ENCODE measurements at places on chromosomes 12 and 14.
A peak's percentile ranks its signal among the peaks of the same experiment; 100 is the strongest.

GRCh38 chr12:124390442-124391097 lies 95.7 kb downstream of the RFLNA start:
- DNase-seq, result no peak

DNA sequence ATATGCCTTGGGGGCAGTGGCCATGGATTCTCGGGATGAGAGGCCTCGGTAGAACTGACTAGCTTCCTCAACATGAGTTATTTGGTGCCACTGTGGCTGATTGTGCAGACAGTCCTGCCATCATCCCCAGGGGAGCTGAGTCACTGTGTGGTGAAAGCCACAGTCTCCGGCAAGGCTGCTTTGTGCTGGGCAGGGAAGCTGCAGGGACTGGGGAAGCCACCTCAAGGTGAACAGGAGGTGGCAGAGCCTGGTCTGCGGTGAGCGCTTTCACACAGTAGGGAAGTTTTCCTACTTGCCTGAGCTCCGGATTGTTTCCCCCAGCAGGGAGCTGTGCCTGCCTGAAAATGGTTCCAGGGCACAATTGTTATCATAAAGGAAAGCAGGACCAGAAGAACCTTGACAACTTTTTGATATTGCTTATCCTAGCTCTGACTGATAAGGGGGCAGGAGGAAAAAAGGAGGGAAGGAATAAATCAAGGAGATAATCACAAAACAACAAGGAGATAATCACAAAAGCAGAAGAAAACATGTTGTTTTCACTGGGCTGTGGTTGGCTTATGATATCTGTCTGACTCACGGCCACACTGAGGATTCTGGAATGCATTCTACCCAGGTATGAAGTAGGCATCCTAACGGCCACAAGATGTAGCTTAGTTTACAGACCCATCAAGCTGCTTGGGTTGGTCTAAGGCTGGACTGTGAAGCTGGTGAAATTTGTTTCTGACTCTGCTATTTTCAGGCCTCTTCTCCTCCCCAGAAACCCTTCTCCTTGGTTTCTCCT lies 32.2 kb upstream of the GNG2 start:
- DNase-seq, result peak; percentile 70

GRCh38 chr14:71179066-71179465 lies 271.8 kb downstream of the PCNX1 start:
- no peak for DNase-seq

DNA sequence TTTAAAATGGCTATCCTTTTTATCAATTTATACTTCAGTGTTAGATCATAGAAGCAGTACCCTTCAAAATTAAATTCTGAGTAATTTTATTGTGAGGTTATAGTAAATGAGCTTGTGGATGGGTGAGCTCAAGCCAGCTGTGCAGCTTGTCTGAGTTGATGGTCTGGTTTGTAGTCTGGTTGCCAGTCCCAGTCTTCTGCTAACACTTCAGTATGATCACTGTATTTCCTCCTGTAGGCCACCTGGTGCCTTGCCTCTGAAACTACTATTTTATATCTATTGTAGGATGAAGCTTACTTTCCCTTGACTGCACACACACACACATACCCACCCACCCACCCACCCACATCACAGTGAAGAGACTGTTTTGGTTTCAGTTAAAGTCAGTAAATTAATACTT lies 496.4 kb downstream of the PCNX1 start:
- no peak for DNase-seq

- DNase-seq, result no peak
These were observed 177.8 kb upstream of the C14orf180 start for GRCh38 chr14:104401785-104402184.

DNA sequence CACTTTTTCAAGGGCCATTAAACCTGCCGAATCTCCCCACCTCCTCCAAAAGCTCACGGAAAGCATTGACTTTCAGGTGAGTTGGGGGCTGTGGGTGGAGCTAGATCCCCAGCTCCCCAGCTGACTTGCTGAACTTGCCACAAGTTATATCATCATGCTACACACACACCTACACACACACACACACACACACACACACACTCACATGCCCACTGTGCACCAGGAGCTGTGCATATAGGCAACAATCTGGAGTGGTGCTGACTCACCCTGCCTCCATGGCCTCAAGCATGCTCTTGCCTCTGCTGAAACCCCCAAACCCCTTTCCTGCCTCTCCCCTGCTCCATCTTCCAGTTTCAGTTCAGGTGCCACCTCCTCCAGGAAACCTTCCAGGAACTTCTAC lies 26.1 kb downstream of the SERPINA3 start:
- no peak for DNase-seq

- no peak for DNase-seq
These were observed 19.8 kb downstream of the VASH1 start for GRCh38 chr14:76780875-76781647.

- no peak for DNase-seq
These were observed 16.2 kb downstream of the KRT80 start for GRCh38 chr12:52175371-52176350.

- DNase-seq, result no peak
These were observed 246.4 kb downstream of the C12orf50 start for GRCh38 chr12:87782838-87783237.

DNA sequence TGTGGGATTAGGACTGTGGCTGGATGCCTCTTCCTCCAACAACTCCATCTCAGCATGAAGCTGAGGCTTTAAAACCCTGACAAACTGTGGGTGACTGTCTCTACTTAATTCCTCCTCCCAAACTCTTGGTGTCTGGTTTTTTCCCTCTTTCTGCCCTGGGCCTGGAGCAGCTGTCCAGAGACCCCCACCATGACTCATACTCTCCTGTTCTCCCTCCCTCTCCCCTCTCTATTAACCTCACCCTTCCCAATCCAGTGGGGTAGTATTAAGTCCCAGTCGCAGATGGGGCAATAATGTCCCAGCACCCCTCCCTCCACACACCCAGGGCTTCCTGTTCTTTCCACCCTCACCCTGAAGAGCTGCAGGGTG lies 2.0 kb upstream of the DNAJC14 start:
- no peak for DNase-seq

DNA sequence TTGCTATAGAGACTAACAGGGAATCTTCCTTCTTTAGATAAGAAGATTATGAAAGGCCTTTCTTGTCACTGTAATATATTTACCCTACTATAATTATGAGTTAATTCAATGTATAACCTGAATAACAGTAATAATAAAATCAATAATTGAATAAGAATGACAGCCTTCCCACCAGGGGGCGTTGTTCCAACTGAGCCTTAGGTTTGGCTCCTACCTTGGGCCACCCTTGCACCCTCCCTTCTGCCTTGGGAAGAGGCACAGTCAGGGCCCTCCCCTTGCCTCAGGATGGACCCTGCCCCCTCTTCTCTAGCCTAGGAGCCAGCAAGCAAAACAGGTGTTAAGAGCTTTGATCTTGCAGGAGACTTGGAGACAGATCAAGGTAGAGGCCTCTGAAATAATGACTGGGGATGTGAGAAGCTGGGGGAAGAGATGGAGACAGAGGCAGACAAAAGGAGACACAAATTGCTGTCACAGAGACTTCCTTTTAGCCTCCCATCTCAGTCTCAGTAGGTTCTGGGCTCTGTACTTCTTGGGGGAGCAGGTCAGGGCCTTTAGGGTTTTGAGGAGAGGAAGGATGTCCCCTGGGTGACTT lies 40.1 kb upstream of the CISTR start:
- DNase-seq, result peak; percentile 12

- DNase-seq, result no peak
These were observed 83.6 kb upstream of the HECTD1 start for GRCh38 chr14:31291210-31291609.

GRCh38 chr14:32633224-32633859 lies 304.2 kb downstream of the AKAP6 start:
- DNase-seq, result no peak

- no peak for DNase-seq
These were observed 104.8 kb downstream of the KIF26A start for GRCh38 chr14:104243200-104243599.

DNA sequence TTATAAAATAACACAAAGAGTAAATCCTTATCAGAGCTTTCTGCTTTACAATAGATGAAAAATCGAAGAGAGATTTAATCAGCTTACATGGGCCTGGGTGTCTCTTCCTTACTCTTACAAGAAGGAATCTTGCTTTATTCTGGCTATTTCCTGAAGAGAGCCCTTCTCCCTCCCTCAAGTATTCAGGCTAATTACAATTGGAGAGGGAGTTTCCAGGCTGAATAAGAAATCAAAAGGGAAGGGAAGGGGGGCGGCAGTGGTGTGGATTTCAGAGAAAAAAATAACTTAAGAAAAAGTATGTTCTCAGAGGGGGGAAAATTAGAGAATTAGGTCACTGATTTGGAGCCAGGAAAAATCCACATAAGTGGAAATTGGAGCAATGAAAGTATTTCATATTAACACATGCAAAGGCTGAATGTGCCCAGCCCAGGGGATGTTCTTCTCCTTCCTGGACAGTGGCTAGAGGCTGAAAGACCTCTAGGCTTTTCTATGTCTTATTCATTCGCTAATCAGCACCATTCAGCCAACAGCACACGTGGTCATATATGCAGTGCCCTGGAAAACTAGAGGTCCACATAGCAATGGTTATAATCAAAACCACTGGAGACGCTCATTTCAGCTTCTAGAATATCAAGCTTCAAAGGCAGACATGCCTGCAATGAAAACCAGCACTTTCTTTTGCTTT lies 158.9 kb upstream of the BTG1 start:
- no peak for DNase-seq

DNA sequence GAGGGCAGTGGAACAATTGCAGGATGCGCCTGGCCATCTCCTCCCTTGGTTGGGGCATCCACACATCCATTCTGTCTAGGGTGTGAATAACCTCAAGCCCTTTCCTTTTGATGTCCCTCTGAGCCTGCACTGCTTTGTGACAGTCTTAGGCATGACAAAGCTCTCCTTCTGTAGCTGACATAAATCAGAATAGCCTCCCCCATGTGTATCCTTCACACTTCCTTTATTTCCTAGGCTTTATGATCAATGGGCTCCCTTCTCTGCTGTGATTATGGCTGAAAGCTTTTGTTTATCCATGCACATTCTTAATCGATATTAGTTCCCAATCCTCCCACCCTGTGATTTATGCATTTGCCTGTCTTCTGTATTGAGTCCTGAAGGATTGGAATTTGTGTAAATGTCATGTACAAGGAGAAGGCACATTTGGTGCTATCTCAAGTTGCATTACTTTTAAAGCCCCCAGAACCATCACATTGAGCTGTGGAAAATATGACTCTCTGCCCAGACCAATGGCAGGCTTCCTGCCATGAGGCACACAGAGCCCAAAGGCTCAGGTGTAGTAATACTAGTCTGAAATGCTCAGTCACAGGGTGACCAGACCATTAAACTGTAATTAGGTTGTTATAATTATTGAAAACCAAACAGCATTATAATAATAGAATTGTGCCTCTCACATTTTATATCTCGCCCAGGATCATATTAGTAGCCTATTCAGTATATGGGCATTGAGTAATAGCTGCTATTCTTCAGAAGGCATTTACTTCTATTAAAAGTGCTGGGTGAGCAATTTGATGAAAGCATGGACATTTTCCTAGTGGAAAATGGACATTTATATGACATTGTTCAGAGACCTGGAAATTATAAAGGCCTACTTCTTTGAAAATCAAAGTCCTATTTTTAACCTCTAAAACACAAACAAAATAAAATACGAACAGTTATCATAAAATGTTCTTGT lies 14.0 kb downstream of the EMP1 start:
- DNase-seq, result no peak

- no peak for DNase-seq
These were observed 72.9 kb upstream of the FRMD6 start for GRCh38 chr14:51578853-51579252.

DNA sequence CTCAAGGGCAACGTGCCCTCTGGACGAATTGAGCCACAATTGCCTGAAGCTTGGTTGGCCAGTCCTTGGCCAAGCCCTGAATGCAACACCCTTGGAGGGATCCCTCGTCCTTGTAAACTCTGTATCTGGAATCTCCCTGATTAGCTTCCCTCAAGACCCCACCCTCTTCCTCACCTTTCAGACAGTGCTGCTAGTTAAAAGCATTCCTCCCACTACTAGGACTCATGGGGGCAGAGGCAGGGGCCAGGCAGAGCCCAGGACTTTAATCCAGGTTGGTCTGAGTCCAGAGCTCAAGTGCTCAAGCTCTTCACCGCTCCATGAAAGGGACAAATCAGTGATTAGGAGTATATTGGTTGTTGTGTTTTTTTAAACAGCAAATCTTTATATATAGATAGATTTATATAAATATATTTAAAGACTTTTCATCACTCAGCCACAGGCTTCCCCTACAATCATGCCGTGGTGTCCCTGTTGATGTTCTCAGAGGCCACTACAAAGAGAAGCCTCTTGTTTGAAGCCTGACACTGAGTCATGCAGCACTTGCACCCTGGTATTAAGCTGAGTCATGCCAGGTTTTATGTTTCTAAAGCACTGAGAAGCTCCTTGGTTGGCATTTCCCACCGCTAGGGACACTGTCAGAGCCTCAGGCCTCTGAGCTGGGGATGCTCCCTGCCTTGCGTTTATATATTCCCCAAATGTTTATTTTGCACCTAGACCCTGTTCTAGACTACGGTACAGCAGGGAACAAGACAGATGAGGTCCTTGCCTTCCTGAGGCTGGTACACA lies 53.8 kb upstream of the GSC start:
- no peak for DNase-seq

DNA sequence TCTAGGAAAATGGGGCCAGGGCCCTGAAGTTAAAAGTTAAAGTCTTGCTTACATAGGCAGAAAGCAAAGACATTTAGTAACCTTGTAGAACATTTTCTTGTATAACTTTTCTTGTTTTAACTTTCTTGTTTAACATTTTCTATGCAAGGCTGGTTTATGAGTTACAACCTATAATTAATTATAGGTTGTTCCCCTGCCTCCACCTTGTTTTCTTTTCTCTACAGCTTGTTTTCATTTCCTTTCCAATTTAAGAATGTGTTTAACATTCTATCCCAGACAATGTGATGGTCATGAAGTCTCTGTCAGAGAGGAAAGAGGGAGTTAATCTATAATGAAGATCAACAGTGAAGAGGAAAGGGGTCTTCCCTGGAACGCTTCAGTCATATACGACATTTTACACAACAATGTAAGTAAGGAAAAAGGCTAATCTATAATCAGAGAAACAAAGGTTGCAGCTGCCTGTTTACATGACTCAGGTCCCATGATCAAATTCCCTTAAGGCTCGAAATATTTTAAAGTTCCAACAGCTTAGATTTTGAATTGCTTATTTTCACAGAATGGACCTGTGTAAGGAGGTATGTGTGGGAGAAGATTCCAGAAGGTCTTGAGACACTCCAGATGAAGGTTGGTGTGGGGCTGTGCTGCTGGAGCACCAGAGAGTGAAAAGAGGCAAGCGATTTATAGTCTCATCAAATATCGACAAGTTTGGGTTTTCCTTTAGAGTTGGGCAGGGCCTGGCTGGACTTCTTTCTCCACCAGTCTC lies 34.2 kb upstream of the TCL1B start:
- no peak for DNase-seq

- no peak for DNase-seq
These were observed 16.4 kb upstream of the KERA start for GRCh38 chr12:91074154-91074709.

DNA sequence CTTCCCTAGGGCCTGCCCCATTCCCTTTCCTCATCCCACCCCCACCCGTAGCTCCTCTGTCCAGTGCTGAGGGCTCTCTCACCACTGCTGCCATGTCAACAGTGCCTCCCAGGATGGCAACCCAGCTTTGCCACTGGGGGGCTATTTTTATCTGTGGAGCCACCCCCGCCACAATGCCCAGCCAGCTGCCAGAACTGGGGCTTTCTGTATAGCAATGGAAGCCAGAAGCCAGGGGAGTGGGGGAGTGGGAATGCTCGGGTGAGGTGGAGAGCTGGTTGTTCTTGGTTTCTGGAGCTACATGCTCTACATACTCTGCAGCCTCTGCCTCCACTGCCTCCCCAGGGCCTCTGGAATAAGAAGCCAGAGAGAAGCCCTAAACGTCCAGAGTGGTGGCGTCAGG lies 8.9 kb downstream of the PDE1B start:
- no peak for DNase-seq
